SK-N-SH (cell line): ENCODE measurements at places on chromosomes 12 and 14. TPM values are rescaled to one million over a fixed set of nuclear protein-coding genes. Genes with fewer than 3 reads are reported as not detected.

The OSBPL8 gene
- polyA plus RNA-seq, result 9.5 and 10.6 TPM in 2 replicates

The HNF1A gene
- polyA plus RNA-seq, result not detected in 2 replicates

- DNase-seq, result no peak
These were observed 17.0 kb downstream of the C12orf75 start for GRCh38 chr12:105347499-105347898.

The ADCY6 gene
- 36.0 and 46.4 TPM in 2 replicates for polyA plus RNA-seq

The CRACR2A gene
- polyA plus RNA-seq, result 0.05 and 0.12 TPM in 2 replicates

GRCh38 chr12:57367121-57367520, 63.7 kb downstream of the R3HDM2 start:
- DNase-seq, result no peak

DNA sequence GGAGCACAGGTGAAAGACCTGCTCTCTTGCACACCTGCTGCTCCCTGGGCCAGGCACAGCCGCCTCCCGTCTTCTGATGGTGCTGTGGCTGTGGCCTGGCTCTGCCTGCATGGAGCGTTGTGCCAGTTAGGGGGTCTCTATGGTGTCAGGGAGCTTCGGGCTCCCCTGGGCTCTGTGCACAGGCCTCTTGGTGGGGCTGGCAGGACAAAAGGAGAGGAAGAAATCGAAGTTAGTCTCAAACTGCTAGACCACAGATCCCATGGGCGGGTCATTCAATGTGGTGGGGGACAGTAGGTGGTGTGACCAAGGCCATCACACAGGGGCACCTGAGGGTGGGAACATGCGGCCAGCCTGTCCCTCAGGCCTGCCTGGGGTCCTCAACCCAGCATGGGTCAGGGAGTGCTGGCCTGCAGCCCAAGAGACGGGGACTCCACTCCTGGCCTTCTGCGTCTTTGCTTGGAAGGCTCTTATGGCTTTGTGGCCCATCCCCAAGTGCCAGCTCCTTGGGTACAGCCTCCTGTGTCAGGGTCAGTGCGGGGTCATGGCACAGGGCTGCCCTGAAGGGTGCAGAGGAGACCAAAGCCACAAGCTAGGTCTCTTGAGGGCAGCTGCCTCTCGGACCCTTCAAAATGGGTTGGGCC, 84.1 kb downstream of the KIF26A start:
- no peak for DNase-seq
